ENCODE measurements at places on chromosomes 12 and 14.

GRCh38 chr14:75064205-75064567 lies 362 bp upstream of the ACYP1 start:
- no peak for DNase-seq

DNA sequence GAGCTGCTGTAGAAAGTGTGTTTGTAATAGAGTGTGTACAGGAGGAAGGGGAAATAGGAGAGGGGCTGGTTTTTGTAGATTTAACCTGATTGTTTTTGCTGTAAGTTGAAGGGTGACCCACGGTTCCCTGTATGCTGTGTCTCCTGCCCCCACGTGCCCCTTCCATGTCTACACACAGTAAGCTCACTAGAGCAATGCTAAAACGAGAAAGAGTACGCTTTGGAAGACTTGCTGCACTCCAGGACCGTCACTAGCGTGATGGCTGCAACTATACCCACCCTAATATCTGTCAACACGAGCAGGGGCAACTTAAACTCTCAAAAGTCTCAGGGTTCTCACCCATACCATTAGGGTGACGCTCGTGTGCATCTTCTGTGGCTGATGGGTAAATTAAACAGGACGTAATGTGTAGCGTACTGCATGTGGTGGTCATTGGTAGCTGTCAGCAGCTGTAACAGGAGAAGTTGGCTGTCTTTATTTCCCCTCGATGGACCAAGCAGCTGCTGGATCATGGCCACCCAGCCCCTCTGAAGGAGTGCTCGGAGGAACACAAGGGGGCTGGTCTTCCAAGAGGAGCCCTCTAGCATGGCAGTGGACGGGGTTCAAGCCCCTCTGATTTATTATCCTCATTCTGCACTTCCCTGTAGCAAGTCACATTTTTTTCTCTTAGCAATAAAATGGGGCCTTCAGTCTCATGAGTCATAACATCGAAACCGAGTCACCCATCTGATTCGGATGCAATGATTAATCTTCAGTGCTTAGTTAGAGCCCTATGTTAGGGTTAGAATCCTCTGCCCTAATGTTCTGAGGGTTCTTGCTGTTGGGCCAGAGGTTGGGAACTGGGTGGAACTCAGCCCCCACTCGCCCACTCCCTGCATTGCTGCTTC lies 14.0 kb downstream of the CCND2 start:
- DNase-seq, result no peak

GRCh38 chr12:4197922-4198763 lies 75.4 kb upstream of the CCND2 start:
- no peak for DNase-seq

DNA sequence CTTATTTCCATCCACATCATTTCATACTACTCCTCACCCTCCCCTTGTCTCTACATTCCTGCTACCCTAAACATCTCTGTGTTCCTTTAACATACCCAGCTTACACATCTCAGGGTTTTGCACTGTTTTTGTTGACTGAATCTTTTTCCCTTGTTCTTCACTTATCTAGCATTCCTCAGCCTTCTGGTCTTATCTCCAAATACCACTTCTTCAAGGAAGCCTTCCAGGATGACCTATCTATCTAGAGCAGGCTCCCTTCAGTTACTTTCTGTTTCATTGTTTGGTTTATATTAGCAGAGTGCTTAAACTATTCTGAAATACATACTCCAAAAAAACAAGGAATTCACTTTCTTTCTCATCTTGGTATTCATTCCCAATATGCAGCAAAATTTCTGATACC lies 353.1 kb downstream of the NAV3 start:
- DNase-seq, result no peak

GRCh38 chr14:61331992-61332657 lies 10.7 kb downstream of the PRKCH start:
- DNase-seq, result no peak

GRCh38 chr12:48104531-48104930 lies 1.3 kb downstream of the SENP1 start:
- DNase-seq, result no peak

DNA sequence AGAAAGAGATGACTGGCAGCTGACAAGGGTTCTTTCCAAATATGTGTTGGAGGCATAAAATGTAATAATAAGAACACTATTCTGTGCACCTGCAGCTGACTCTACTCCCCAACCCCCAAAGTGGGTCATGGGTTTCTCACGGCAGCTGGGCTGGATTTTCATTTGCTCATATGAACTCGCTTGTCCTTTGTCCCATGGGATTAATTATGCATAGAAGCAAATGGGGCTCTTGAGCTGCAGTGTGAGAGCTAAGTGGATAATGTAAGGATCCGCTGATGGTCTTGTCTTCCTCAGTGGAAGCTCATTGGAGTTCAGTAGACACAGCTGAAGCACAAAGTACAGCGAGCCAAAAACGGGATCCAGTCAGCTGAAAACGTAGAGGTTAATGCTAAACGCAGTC lies 46.3 kb downstream of the TTC8 start:
- no peak for DNase-seq

- DNase-seq, result no peak
Observed at GRCh38 chr14:103738701-103739451, 23.3 kb downstream of the ZFYVE21 start.

DNA sequence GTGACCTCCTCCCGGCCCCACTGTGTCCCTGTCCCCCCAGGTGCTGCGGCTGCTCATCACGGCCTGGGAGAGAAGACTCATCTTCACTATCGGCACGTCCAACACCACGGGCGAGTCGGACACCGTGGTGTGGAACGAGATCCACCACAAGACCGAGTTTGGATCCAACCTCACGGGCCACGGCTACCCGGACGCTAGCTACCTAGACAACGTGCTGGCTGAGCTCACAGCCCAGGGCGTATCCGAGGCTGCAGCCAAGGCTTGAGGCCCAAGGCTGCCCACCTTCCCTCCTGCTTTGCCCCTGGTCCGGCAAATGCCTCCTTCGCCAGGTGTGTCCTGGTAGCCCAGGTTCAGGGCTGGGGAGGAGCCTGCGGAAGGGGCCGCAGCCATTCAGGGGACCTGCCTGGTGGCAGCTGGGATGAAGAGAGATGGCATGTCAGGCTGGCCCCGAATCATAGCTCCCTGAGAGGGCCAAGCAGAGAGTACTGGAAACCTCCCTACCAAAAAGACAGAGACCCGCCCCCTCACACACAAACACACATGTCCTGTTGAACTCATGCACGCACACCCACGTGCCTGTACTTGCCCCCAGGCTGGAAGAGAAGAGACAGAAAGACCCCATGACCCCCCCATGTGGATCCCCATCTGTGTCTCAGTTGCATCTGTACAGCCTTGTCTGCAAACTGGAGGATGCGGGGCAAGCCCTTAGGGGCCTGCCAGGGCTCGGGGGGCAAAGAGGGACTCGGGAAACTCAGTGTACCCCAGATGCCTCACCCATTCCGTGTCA lies 38.7 kb downstream of the RASAL1 start:
- DNase-seq, result no peak

GRCh38 chr14:60815371-60815770 lies 80.8 kb downstream of the MNAT1 start:
- no peak for DNase-seq

- no peak for DNase-seq
Observed at GRCh38 chr14:101784631-101785030, 23.1 kb downstream of the PPP2R5C start.

DNA sequence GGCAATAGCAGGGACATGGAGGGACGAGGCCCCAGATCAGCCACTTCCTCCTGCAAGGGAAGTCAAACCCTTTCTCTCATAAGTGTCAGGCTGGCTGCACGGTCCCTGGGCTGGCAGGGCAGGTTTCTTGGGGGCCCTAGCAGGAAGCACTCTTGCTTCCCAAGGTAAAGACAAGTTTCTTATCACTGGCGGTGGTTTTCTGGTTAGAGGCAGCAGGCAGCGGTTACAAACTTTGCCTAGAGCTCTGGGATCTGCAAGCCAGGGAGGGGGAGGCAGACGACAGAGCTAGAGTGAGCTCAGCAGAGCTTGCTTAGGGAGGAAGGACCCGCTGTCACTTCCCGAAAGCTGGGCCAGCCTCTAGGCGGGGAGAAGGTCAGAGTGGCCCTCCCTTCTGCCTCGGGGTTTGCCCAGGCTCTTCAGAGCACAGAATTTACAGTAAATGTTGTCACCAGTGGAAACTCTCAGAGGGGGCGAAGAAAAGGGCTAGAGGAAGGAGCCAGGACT lies 20.4 kb downstream of the BATF start:
- peak; percentile 79 for DNase-seq

DNA sequence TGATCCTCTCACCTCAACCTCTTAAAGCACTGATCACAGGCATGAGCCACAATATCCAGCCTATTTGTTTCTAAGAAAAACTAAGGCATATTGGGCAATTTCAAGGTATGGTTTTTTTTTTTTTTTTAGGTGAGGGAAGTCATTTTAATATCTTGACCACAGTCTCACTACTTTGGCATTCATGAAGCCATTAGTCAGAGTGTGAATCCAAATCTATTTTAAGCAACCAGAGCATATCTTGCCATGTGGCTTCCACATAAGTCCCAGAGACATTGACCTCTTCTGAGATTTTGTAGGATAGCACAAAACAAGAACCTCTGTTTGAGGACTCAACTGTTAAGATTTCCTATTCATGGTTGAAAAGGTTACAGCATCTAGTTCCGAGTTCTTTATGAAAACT lies 130.3 kb upstream of the RBM19 start:
- DNase-seq, result no peak

GRCh38 chr12:18753481-18754123 lies 15.7 kb downstream of the CAPZA3 start:
- DNase-seq, result no peak
